ENCODE measurements at places on chromosomes 3 and 15.

- DNase-seq = no peak
These were observed 84.1 kb downstream of the TBC1D2B start for GRCh38 chr15:77993374-77993911.

GRCh38 chr15:65558336-65558735, 28.1 kb downstream of the HACD3 start:
- no peak for DNase-seq

DNA sequence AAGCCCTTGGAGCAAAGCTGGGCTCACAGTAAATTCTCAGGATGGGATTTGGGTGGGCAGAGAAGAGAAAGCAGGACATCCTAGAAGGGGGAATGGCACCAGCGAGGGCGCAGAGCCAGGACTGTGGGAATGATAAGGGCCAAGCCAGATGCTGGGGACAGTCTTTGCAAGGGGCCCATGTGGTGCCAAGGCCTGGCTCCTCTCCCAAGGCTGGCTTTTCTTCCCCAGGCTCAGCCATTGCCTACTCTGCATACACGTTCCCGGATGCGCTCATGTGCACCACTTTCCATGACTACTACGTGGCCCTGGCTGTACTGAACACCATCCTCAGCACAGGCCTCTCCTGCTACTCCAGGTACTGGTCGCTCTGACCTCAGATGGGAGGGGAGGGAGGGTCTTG, 24.7 kb upstream of the KIF23 start:
- no peak for DNase-seq

DNA sequence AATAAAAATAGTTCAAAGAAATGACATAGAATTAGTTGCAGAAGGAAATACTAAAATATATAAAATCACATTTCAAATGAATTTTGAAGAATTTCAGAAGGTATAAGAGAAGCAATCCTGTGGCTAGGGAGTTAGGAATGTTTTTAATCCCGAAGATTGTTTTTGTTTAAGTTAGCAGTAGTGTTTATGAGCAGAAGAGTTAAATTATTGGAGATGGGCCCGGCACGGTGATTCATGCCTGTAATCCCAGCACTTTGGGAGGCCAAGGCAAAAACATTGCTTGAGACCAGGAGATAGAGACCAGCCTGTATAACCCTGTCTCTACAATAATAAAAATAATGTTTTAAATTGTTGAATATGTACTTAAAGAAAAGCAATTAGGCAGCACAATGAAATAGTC, 432.5 kb downstream of the MFSD1 start:
- no peak for DNase-seq

DNA sequence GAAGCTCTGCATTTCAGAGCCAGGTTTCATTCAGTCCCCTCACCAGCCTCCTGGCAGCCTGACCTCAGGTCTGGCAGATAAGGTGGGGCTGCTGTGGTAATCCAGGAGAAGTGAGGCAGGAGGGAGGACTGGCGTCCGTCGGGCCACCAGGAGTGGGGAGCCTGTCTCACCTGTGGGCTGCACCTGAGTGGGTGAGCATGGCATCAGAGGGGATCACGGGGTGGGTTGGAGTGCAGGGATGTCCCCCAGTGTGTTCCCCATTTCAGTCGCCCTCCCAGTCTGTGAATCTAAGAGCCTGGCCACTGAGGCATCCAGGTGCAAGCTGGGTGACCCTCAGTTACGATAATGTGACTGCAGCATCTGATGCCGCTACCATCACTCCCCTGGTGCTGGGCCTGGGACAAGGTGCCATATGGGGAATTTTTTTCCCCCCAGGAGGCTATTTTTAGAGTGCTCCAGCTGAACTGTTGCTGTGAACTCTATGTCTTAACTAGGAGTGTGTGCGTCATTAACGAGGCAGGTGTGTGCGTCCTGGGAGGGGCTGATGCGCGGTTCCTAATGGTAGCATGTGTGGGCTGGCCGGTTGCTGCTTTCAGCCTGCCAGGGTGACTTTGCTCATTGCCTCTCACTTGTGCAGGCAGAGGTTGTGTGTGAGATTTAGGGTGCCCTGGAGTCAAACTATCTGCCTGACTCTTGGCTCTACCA, 165.2 kb downstream of the SLCO3A1 start:
- DNase-seq = no peak

- DNase-seq = no peak
These were observed 51.8 kb downstream of the CD200 start for GRCh38 chr3:112384769-112385168.

DNA sequence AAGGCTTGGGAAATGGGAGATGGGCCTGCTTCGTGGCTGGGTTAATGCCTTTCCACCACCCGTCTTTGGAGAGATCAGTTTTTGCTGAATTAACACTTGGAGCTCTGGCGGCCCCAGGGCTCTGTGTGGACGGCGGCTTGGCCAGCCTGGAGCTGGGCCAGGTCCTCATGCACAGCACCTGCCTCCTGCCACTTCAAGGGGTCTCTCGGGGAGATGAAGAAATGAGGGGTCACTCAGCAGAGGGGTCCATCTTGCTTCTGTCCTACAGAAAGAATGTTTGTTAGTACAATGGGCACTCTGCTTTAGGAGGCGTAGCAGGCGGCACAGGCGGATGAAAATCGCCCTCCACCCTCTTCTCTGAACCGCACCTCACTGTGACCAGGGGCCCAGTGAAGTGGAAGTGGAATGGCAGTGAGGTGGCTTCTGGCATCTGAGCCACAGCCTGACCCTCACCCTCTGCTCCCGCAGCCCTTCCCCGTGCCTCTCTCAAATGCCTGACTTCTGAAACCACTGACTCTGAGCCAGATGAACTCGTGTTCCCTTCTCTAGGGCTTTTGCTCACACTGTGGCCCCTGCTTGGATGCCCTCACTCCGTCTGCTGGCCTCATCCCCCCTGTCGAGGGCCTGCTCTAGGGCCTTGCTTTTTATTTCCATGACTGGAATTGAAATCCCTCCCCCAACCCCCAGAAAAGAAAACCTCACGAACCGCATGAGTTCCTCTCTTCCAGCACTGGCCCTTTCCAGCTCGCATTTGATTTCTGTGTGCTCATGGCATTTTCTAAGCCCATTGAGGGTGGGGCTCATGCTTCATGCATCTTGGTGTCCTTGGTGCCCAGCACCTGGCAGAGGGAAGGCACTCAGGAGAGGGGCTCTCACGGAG, 42.2 kb downstream of the CHDH start:
- no peak for DNase-seq

- DNase-seq = no peak
These were observed 188.5 kb downstream of the CADPS start for GRCh38 chr3:62686503-62687294.
